ENCODE measurements at places on chromosomes 16 and 17.
A peak's percentile ranks its signal among the peaks of the same experiment; 100 is the strongest.

GRCh38 chr16:14511800-14512135 lies 118.3 kb downstream of the PARN start:
- peak; percentile 33 for DNase-seq

GRCh38 chr17:69423450-69423849 lies 9.0 kb downstream of the MAP2K6 start:
- no peak for DNase-seq

GRCh38 chr17:9383826-9384225 lies 191.8 kb downstream of the STX8 start:
- DNase-seq, result no peak

DNA sequence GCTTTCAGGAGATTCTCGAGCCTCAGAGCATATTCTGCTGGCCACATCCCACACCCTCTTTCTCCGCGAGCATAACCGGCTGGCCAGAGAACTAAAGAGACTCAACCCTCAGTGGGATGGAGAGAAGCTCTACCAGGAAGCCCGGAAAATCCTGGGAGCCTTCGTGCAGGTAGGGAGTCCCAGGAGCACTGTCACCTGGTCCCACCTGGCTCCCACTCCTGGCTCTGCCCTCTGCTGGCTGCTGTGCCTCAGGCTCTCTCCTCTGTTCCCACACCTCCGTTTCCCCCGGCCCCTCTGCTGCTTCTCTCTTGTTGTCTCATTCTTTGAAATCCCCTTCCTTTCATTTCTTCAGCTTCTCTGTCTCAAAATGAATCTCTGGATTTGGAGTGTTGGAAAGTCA lies 16.4 kb downstream of the LPO start:
- DNase-seq, result no peak

- DNase-seq, result no peak
Measured at GRCh38 chr16:72800524-72801161, 247.3 kb downstream of the ZFHX3 start.

DNA sequence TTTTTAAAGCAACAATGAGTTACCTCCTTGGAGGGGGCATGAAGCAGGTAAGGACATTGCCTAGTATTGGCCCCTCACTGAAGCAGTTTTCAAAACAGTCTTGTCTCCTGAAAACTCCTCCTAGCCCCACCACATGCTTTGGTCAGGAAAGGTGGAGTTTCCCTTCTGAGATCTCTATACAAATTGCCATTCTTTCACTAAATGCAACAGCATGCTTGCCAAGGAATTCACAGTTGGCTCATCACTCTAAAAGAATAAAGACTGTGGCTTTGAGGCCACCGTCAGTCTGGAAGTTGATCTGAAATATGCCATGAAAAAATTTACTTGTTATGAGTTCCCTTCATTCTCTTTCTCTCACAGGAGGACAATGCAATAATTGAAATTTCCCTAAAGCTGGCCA lies 4.2 kb downstream of the TTC19 start:
- DNase-seq, result no peak

GRCh38 chr16:65945493-65945892 lies 421.0 kb upstream of the CDH5 start:
- no peak for DNase-seq

DNA sequence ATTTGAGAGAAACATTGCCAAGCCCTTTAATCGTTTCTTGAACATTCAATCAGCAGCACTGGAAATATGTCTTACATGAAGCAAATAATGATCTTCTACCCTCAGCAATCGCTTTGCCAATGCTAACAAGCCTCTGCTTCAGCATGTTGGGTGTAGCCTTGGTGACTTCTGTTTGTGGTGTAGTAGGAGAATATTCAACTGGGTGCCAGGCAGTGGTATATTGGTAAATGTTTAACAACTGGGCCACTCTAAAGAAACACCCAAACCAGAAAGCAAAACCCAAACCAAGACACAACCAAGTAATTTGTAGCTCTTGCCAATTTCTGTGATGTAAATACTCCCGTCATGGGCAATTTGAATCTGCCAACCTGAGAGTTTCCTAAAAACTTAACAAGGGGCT lies 9.7 kb downstream of the CDH13 start:
- no peak for DNase-seq

DNA sequence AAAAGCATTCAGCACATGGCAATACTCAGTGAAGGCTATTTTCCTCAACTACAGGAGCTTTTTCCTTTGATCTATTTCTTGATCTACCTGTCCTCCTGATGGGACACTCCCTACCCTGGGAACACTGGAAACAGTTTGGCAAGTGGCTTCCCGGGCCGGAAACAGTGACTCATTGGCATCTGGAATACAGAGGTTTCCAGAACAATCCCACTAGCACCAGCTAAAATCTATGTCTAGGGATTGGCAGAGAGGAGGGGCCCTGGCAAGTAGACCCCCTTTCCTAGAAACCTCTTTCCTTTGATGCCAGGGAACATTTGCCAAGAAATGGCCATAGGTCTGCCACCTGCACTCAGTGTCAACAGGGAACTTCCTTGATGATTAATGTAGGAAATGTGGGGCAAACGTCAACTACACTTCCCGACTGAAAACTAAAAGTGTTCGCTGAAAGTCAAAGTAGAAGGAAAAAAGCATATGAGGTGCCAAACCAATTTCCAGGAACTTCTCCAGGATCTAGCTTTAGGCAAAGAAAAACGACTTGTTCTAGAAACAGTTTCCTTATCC lies 30.4 kb upstream of the FBXW10B start:
- peak; percentile 59 for DNase-seq

GRCh38 chr17:79630126-79630525 lies 19.3 kb upstream of the RBFOX3 start:
- no peak for DNase-seq

DNA sequence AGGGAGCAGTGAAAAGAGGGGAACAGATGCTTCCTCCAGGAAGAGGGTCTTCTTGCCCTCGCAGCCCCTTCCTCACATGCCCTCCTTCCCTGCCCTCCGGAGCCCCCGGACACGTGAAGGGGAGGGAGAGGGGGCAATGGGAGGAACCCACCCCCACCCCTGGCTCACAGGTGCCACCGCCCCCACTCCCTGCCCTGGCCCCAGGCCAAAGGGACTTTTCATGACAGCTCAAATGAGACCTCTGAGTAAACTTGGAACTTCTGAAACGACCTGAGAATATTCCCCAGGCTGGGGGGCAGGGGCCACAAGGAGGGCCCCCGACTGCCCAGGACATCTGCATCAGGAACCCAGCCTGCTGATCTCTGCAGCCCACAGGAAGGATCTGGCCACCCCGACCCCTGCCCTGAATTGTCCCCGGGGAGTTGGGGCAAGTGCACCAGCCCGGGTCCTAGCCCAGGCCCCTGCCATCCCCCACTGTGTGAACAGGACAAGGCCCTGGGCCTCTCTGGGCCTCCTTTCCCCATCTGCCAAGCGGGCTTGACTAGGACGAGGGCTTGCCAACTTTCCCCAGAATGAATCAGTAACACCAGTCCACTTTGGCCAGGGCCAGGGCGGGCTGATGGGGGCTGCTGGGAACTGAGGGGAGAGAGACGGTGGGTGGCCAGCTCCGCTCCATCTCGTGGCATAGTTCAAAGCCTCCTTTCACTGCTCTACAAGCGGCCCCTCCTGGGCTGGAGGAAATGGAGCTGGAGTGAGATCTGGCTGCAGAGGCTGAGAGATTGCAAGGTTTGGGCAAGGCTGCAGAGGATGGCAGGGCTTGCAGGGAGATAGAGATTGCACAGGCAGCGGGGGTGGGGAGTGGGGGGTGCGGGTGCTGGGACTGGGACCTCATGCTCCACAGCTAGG lies 3.8 kb downstream of the IL21R start:
- DNase-seq, result no peak

DNA sequence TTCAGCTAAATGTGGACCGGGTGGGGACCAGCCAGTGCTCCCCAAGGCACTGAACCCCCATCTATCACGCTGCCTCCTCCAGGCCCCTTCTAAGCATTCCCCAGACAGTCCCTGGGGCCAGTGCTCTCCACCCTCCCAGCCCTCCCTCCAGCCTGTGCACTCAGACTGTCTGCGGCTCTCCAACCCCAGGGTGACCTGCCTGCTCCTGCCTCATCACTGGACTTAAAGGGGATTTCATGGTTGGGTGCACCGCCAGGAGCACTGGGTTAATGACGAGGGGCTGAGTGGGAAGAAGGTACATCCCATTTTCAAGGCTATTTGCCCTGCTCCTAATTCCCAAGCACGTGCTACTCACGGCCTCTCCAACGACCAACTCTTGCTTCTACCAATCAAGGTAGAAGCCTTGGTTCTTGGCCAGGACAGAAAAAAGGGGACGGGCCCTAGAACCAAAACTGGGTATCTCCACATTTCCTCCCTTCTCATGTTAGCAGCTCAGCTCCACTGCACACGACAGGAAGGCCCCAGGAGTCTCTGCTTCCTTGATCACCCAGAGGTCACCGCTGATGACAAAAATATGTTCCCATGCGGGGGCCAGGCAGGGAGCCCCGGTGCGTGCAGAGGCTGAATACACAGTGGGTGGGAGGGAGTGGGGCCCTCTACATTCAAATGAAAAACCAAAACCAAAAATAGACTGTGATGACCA lies 3.5 kb upstream of the ABR start:
- DNase-seq, result no peak

DNA sequence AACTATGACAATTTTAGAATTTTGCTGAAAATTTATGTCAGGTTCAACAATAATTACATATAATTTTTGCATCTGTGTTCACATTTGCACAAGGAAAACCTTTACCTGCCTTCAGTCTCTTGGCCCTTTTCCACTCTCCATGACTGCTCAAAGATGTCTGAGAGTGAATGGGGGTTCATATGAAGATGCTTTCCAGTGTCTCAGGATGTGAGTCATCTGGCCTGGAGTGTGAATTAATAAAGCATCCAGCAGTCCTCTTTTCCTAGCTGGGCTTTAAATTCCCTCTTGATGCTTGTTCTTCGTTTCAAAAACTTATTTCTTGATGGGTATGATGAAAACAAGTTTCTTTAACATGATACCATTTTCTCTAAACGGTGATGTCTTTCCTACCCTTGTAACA lies 99.9 kb downstream of the CDK5R1 start:
- DNase-seq, result peak; percentile 77

- no peak for DNase-seq
Measured at GRCh38 chr16:9311303-9311954, 220.0 kb downstream of the HAPSTR1 start.

GRCh38 chr17:52827526-52827925 lies 669.0 kb upstream of the CA10 start:
- DNase-seq, result no peak

- DNase-seq, result no peak
Measured at GRCh38 chr16:2815299-2815771, 1.7 kb upstream of the PRSS21 start.

DNA sequence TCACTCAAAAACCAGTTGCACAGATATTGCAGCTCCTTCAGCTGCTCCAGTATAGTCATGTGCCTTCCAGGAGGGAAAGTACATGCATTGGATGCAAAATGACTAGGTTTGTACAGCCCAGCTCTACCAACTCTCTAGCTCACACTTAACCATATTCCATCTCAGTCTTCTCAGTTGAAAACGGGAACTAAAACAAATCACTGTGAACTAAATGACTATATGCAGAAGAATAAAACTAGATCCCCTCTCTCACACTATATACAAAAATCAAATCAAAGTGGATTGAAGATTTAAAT lies 24.9 kb downstream of the DCUN1D3 start:
- DNase-seq, result no peak

GRCh38 chr16:89581861-89582563 lies 6.5 kb downstream of the CPNE7 start:
- DNase-seq, result peak; percentile 77

DNA sequence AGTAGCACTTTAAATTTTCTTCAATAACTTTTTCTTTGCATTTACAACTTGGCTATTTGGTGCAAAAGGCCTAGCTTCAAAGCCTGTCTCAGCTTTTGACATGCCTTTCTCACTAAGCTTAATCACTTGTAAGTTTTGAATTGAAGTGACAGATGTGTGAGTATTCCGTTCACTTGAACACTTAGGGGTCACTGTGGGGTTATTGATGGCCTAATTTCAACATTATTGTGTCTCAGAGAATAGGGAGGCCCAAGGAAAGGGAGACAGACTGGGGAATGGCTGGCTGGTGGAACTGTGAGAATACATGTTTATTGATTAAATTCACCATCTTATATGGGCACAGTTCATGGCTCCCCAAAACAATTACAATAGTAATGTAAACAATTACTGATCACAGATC lies 84.1 kb downstream of the TAOK1 start:
- no peak for DNase-seq

DNA sequence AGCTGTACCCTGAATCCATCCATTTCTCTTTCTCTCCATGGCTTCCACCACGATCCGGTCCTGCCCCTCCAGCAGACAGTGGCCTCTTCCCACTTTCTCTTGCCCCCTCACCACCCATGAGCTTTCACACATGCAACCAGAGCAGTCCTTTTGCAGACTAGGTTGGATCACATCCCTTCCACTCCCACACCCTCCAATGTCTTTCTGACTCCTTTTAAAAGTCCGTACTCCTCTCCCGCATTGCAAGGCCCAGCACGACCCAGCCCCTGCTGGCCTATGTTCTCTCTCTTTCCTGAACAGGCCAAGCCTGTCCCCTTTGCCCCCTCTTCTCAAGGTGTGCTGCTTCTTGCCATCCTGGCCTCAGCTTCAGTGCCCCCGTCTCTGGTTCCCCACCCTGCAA lies 22.5 kb upstream of the DNAI2 start:
- DNase-seq, result no peak

- DNase-seq, result peak; percentile 32
Measured at GRCh38 chr17:79874329-79874981, 35.2 kb upstream of the CBX4 start.

DNA sequence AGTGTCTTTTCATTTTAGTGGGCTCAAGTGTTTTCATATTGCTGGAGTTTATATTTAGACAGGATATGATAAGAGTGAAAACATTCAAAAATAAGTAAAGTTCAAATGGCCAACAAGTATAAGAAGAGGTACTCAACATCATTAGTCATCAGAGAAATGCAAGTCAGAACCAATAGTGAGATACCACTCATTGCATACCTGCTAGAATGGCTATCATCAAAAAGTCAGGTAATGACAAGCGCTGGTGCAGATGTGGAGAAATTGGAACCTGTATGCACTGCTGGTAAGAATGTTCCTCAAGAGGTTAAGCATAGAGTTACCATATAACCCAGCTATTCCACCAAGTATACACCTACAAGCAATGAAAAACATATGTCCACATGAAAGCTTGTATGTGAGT lies 87.8 kb downstream of the WNT3 start:
- no peak for DNase-seq

GRCh38 chr16:59385959-59386358 lies 651.8 kb upstream of the GOT2 start:
- DNase-seq, result peak; percentile 89

DNA sequence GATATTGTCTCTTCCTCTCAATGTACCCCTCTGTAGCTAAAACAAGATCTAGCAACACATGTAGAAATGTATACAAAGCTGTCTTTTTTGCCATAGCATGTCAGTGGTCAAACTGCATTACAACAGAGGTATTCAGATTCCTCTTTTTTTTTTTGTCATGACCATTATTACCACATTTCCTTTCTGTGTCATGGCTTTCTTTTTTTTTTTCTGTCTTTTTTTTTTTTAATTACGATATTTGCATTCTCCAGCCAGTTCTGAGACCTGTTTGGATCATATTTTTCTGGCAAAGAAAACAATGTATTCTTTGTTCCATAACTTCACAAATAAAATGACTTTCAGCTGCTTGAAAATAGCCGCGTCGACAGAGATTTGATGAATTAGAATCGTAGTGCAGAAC lies 27.4 kb upstream of the CAPNS2 start:
- DNase-seq, result no peak

All from EH (cell line).